ENCODE measurements at places on chromosomes 3 and 15.

GRCh38 chr15:25892126-25892525, 29.0 kb upstream of the ATP10A start:
- no peak for DNase-seq

- DNase-seq = no peak
These were observed 4.3 kb downstream of the TNIK start for GRCh38 chr3:171455603-171456550.

DNA sequence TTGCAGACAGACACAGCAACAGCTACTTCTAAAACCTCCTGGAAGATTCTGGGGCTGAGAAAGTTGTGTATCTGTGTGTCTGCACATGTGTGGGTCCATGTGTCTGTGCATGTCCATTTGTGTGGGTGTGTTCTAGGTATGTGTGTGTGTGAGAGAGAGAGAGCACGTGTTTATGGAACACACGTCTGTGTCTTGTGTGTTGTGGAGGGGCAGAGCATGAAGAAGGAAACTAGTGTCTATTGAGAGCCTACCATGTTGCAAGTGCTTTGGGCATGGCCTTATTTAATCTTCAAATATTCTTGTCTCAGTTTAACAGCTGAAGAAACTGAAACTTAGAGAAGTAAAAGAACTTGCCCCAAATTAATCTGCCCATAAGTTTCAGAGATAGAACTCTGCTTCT, 327.5 kb downstream of the UACA start:
- no peak for DNase-seq

DNA sequence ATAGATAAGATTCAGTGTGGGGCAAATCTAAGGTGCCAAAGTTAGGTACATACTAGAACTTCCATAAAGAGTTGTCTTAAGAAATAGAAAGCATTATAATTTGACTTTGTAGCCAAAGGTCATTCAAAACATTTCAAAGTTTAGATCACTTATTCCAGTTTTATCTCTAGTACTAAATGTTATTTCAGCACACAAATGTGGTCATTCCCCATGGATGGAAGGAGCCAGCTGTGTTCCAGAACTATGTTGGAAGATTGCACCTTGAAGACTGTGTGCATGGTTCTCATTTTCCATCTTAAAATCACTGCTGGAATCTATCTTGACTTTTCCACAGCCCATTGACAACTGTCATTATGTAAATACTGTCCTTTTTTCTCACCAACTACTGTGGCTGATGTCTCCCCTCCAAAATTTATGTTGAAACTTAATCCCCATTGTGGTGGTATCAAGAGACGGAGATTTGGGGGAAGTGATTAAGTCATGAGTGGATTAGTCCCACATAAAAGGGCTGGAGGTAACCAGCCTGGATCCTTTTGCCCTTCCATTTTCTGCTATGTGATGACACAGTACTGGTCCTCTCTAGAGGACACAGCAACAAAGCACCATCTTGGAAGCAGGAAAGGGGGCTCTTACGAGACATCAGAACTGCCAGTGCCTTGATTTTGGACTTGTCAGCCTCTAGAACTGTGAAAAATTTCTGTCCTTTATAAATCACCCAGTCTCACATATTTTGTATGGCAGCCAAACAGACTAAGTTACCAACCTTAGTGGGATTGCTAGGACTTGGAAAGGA, 24.0 kb downstream of the TGFBR2 start:
- DNase-seq = no peak

DNA sequence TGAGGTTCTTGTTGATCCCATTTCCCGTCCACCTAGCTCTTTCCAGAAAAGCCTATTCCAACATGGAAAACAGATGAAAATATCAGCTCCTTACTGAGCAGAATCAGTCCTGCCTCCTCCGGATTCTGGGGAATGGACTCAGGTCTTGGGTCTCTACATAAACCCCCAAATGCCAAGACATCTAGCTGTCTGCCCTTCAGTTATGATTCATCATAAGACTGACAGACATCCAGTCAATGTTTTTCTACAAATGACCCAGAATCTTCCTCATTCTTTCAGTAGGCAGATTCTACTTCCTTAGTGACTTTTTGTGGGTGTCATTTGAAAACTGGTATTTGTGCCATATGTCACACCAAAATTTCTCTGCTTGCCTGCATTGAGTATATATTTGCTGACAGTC, 103.0 kb upstream of the TGFBR2 start:
- no peak for DNase-seq

GRCh38 chr15:63473007-63473748, 31.2 kb upstream of the USP3 start:
- no peak for DNase-seq

DNA sequence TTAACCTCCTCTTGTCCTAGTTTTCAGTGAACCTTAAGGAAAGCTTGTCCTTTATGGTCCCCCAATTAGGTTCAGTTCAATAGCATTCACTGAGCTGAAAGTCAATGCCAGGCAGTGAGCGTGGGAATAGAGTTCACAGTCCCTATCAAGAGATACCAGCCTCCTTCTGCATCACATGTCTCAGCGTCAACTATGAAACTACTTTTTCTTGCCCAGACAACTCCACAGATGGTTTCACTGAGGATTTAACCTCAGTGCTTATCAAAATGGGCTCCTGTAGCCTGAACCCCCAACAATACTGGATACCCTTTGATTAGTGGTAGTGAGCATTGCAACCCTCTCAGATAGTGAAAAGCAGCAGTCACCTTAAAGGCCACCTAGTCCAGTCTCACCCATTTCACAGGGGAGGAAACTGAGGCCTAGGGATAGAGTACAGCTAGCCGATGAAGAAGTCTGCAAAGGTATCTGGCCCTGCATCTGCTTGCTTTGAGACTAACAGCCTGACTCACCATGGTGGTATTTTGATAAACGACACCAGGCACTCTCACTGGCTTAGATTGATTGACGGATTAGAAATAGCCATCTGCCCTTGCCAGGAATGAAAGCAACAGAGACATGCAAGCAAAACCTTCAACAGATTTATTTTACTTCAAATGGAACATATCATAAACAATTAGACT, 1.6 kb upstream of the UBA3 start:
- no peak for DNase-seq

- no peak for DNase-seq
These were observed 63.8 kb upstream of the SLC2A2 start for GRCh38 chr3:171090321-171090720.

DNA sequence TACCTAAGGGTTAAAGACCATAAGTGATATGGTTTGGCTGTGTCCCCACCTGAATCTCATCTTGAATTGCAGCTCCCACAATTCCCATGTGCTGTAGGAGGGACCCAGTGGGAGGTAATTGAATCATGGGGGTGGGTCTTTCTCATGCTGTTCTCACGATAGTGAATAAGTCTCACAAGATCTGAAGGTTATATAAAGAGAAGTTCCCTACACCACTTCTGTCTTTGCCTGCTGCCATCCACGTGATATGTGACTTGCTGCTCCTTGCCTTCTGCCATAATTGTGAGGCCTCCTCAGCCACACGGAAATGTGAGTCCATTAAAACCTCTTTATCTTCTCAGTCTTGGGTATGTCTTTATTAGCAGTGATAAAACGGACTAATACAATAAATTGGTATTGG, 75.0 kb upstream of the CADPS start:
- DNase-seq = no peak

DNA sequence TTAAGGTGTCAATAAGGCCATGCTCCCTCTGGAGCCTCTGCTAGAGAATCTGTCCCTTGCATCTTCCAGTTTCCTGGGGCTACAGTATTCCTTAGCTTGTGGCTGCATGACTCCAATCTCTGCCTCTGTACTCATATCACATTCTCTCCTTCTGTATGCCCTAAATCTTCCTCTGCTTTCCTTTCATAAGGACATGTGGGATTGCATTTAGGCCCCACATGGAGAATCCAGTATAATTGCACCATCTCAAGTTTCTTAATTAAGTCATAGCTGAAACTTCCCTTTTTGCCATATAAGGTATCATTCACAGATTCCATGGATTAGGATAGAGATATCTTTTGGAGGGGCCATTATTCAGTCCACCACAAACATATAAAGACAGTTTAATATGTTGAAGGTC, 409.8 kb upstream of the TMCO5A start:
- DNase-seq = no peak

DNA sequence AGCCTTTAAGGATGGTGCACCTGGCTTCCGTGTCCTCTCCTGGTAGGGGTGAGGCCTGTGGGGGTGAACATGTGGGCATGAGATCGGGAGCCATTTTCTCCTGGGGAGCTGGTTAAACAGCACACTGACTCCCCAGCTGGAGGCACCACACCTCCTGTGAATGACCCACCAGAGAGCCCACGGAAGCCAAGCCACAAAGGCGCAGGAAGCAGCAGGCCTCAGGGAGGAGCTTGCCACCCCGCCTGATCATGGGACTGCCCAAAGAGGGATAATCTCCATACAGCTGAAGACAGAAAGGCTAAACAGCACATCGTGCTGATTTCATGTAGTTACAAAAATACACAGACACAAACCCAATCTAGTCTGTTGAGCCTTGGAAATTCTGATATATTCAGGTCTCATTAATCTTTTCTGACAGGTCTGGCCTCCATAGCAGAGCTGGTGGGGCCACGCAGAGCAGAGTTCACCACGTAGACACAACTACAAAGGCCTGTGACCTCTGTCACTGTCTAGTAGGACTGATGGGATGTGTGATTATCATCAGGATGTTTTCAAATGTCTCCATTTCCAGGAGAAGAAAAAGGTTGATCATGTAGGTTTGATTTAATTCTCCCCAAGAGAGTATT, 75.2 kb downstream of the DUT start:
- DNase-seq = no peak

- peak; percentile 51 for DNase-seq
These were observed 21.6 kb upstream of the PSTPIP1 start for GRCh38 chr15:76973362-76973743.

DNA sequence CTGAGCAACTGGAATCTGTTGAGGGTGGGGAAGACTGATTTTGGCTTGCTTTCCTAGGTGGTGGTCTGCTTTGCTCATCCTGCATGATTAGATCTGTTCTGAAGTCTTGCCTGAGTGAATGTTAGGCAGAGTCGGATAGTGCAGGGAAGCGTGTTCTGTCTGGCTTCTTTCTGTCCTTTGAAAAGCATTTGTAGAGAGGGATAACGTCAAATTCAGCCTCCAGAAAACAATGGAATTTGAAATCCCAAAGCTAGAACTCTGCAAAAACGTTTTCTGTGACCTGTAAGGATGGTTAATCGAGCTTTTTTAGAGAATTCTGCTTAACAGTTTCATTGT, 1.4 kb downstream of the GLCE start:
- DNase-seq = no peak

DNA sequence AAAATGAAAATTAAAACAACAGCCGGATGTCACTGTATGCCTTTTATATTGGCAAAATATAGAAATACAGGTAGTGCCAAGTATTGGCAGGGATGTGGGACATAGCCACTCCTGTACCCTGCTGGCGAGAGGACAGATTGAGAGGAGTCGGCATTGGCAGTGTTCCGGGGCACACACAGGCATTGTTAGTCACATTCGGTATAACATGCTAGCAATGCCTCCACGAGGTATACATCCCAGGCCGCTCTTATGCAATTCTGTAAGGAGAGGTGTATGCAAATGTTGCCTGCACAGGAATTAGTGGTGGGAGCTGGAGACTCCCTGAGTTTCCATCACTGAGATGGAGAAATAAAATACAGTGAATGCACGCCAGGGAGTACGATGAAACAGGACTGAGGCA, 99.4 kb upstream of the DLG1 start:
- DNase-seq = no peak

DNA sequence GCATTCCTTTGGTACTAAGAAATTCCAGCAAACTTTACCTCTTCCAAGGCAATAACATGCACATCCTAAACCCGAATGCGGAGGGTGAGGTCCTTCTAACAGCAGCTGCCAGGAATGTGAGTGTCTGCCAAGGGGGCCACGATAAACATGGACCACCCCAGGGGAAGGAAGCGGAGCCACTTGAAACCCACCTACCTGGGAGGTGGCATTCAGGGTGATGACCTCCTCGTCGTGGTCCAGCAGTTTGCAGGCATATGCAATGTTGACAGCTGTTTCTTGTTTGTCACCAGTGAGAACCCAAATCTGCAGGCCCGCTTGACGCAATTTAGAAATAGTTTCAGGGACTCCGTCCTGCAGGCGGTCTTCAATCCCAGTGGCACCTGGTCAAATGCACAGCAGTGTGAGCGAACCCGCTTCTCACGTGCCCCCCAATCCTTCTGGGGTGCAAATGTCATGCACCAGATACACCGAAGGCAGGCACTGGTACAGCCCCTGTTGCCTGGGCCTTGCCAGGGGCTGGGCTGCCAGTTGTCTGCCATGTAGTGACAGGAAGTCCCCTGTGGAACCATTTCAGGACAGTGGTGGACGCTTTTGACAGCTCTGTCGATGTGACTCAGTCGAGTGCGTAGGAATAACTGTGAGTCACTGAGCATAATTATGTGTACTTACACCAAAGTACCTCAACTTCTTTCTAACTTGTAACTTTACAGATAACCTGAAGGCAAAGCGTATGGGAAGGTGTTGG, 161.2 kb downstream of the ATP10A start:
- DNase-seq = no peak

GRCh38 chr3:141049681-141050080, 1.5 kb upstream of the SPSB4 start:
- DNase-seq = no peak

- no peak for DNase-seq
These were observed 806 bp upstream of the CERS3 start for GRCh38 chr15:100529556-100529955.

DNA sequence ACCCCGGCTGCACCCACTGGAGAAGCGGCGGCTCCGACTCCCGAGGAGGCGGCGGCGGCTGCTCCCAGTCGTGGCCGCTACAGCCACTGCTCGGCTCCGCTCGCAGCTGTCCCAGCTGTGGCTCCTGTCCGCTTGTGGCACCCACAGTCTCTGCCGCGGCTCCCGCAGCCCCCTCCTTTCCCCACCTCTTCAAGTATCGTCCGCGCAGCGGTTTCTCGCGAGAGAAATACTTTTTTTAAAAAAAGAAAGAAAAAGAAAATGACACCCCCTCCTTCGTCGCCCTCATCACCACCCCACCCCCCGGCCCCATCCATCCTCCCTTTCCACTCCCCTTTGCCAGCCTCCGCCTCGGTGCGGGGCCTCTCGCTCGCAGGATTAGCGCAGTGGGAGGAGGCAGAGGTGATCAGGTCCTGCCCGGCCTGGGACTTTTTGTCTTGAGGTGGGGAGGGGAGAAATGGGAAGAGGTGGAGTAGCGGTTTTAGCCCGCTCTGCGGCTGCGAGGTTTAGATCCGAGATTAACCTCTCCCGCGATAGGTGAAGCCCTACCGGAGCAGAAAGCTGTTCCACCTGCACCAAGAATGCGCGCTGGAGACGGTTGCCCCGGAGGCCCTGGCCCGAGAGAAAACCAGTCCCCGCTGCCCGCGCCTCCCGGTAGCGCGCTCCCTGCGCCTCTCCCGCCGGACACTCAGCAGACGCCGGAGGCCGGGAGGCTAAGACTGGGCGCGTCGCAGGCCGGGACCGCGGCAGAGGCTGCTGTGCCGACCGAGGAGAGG, at the start of gene FBN1:
TSS of gene FBN1 (minus strand) at position 152 of the 773 bp plus-strand sequence. CDS start 940 bp downstream, outside the sequence.
- DNase-seq = no peak

- no peak for DNase-seq
These were observed 17.4 kb downstream of the PARP14 start for GRCh38 chr3:122697952-122698620.

- no peak for DNase-seq
These were observed 33.6 kb downstream of the SSUH2 start for GRCh38 chr3:8610951-8611350.
